Central memory CD8-positive, alpha-beta T cell (primary cell): ENCODE measurements at places on chromosomes 12 and 14.

GRCh38 chr12:68967046-68967445 lies 34.1 kb upstream of the CPM start:
- DNase-seq = no peak

- no peak for DNase-seq
Observed at GRCh38 chr12:2960996-2961616, 1.9 kb downstream of the TEAD4 start.

GRCh38 chr14:21923820-21924219 lies 250.2 kb upstream of the OR4E1 start:
- peak; percentile 34 for DNase-seq

DNA sequence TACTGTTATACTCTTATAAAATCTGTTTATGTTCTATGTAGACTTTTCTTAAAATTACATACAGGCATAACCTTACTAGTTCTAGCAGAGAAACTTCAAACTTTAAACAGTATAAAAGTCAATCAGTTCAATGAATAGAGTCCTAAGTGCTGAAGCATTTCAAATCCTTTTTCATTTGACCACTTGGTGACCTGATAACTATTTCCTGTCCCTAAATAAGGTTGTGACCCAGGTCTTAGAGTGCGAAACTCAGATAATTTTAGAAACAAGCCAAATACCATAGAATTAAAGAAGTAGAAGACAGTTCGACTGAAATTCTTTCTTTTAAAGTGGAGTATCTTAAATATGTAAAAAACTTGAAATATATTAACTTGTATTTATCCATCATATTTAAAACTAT lies 96.2 kb upstream of the ALX1 start:
- no peak for DNase-seq

DNA sequence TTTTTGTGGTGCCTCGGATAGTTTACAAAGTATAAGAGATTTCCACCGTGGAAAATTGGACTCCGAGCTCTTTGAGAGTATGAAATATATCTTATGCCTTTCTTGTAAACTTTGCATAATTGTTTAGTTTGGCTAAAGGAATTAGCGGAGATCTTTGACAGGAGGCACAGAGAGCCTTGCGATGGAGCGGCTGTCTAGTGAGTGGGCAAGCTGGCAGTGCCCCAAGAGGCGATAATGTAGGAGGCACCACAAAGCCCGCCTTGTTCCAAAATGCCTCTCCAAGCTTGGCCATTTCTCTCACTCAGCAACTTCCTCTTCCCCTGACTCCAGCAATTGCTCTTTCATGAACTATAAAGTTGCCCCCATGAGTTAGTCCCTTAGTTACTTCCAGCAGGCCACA lies 270.1 kb upstream of the PRICKLE1 start:
- no peak for DNase-seq

DNA sequence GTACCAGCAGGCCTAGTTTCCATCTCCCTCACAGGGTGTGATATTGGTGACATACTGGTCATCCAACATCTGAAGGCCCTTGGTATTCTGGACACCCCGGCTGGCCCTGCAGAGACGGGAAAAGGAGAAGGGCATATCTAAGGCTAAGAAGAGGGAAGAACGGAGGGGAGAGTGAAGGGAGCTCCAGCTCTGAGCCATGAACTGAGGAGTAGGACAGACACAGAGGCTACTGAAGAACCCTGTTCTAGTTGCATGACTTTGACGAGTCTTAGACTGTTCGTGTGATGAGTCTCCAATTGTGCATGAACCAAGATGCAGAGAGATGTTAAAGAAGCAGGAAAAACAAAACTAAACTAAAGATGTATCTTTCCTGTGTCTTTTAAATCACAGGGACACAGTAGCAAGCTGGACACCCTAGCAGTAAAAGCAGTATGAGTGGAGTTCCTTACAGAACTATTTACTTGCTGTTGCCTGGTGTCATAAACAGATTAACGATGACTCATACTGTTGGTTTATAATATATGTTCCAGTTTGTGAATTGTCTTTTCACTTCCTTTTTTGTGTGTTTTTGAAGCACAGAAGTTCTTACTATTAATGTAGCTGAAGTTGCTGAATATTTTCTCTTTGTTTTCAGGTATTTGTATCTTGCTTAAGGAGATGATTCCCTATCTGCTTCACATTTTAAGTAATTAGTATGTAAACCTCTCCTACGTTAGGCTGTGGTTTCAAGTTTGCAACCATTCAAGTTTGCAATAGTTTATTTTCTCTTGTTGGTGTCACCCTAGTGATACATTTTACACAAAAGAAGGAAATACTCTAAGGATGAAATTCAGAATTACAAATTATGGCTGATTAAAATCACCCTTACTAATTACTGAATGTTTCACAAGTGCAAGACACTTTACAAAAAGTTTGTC lies 15.7 kb downstream of the FAR2 start:
- no peak for DNase-seq

GRCh38 chr14:48937541-48938195 lies 648.5 kb downstream of the RPS29 start:
- no peak for DNase-seq
